ENCODE measurements at places on chromosomes 7 and 10.
A peak's percentile ranks its signal among the peaks of the same experiment; 100 is the strongest.

- no peak for DNase-seq
Measured at GRCh38 chr10:110094786-110095185, 87.0 kb downstream of the ADD3 start.

GRCh38 chr10:86304436-86304835 lies 62.2 kb downstream of the GRID1 start:
- DNase-seq = no peak

- DNase-seq = no peak
Measured at GRCh38 chr7:129257168-129257567, 32.3 kb downstream of the AHCYL2 start.

DNA sequence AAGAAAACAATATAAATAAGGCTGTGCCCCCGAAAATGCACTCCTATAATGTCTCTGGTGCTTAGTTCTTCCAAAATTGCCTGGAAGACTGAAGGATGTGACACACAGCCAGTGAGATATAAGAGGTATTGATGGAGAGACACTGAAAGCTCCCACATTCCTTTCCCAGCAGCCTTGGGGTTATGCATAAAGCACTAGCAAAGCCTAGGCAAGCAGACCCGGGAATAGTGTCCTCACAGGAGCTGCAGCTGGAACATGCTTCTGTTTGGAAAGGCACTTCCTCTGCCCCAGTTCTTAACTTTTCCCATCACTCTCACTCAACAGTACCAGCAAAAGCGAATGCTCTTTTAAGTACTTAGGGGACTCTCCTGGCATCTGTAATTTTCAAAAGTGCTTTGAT lies 178.0 kb downstream of the AMPH start:
- no peak for DNase-seq

DNA sequence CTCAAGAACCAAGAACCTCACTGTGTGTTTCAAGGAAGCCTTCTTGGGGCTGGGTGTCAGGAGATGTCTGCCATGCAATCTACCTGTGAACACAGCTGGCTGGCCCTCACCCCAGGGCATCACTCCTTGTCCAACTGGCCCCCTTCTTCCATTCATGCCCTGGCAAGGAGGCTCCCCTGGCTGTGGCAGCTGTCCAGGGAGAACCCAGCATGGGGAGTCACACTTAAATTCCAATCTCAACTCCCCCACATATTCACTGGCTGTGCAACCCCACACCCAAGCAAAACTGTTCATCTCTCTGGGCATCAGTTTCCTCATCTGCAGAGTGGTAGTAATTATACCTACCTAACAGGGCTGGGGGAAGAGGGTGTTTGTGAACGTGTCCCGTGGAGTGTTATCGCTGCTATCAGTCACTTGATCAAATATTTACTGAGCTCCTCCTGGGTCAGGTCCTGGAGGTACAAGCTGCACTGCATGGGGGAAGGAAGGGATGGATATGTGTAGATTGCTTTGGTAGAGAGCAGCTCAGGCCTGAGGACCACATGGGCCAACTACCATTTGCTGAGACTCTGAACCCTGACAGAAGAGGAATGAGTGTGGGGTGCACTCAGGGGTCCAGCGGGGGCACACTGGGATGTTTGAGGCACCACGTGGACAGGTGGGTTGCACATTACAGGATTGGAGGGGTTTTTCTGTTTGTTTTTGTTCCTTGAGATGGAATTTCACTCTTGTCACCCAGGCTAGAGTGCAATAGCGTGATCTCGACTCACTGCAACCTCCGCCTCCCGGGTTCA lies 2.1 kb upstream of the GPRIN2 start:
- DNase-seq = no peak

GRCh38 chr10:8400892-8401291 lies 346.4 kb downstream of the GATA3 start:
- DNase-seq = no peak

DNA sequence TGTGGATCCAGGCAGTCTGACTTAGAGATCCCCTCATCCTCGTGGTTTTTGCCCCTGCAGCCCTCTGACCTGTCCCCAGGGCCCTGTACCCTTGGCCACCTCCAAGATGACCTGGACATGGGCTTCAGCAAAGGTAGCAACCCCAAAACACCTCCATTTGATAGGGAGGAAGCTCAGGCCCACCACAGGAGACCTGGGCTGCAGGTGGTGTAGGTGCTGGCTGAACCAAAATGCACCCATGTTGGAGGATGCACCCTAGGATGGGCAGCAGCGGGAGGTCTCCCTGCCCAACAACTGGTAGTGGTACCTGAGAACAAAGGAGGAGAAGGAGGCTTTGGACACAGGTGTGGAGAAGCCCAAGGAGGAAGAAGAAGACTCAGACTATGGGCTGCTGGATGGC lies 188.7 kb downstream of the ZNF716 start:
- DNase-seq = no peak

DNA sequence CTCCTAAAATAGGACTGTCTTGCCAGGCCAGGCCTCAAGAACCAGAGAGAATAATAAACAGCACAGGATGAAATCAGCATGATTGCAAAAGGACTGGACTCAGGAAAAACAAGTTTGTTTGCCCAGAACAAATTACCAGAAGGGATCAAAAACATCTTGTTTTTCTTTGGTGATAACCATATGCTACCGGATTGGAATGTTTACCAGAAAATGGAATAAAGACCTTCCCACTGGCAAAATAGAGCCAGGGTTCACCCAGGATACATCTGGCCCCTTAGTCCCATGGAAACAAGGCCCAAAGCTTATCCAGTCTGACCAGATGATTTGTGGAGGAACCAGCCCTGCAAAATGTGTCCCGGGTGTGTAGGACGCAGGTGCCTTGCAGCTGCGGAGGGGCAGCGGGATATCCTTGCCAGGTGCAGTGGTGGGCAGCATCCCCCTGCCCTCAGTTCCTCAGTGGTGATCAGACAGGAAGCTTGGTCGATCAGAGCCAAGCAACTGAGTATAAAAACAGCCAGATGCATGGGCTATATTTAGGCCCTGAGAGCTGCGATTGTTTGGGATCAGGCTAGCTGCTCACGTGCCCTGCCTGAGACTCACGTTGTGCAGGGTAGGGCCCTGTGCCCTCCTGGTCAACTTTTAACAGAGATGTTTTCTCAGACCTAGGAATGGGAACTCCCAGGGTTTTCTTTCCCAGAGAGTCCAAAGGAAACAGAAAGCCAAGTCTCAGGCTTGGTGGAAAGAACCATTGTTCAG lies 4.6 kb upstream of the ZNF22 start:
- DNase-seq = peak; percentile 98

- DNase-seq = no peak
Measured at GRCh38 chr10:85420501-85421191, 945.9 kb downstream of the GRID1 start.

- peak; percentile 19 for DNase-seq
Measured at GRCh38 chr7:130022623-130023175, 28.5 kb downstream of the ZC3HC1 start.

- DNase-seq = no peak
Measured at GRCh38 chr10:4894335-4894734, 68.3 kb downstream of the AKR1E2 start.

- no peak for DNase-seq
Measured at GRCh38 chr7:138316421-138317043, 143.5 kb upstream of the TRIM24 start.

- DNase-seq = no peak
Measured at GRCh38 chr7:77306231-77307067, 106.8 kb upstream of the FGL2 start.

GRCh38 chr7:47449810-47450590 lies 131.9 kb downstream of the TNS3 start:
- DNase-seq = no peak
